ENCODE measurements at places on chromosomes 13 and 19.

DNA sequence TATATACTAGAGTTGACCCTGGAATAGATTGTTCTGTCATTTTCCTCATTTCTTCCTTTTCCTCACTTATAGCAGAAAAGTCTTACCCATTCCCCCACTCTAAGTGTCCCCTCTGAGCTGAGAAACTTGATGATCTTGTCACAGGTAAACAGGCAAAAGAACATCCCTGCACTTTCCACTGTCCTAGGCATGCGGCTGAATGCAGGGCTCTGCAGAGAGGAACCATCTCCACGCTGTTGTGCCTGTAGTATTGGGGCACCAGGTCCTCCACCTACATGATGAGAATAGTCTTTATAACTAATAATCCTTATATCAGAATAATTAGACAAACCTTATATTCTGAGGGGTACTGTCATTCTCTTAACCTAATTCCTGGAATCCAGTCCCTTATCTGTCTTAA lies 211.3 kb downstream of the RBM26 start:
- peak; percentile 54 for DNase-seq
- no peaks in the 10 kb centered on the region for H3K36me3 ChIP-seq
- peak overlapping the region; percentile 52 for H3K4me3 ChIP-seq
- no peaks in the 10 kb centered on the region for H3K27me3 ChIP-seq

DNA sequence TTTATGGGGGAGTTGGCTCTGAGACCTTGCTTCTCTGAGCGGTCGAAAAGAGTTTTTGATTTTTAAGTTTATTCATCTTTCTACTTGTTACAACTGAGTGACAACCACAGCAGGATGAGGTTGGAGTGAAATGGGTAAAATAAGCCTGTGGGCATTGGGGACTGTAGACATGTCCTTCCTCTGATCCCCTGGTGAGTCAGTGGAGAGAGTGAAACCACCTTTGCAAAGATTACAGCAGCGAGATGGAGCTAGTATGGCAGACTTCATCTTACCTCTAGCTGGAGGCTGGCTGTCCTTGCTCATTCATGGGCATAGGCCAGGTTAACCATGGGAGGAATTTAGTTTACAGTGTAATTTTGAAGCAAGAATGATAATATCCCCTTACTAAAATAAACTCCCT lies 30.9 kb upstream of the PSG9 start:
- no peaks in the 10 kb centered on the region for H3K4me1 ChIP-seq
- no peaks in the 10 kb centered on the region for H3K36me3 ChIP-seq
- DNase-seq, result no peak
- H3K4me3 ChIP-seq, result no peak overlapping the region
- H3K27ac ChIP-seq, result no peak overlapping the region
- no peaks in the 10 kb centered on the region for H3K27me3 ChIP-seq

GRCh38 chr13:67101730-67102467 lies 128.2 kb downstream of the PCDH9 start:
- H3K36me3 ChIP-seq, result no peaks in the 10 kb centered on the region
- 0 out of 2 replicates have a peak overlapping the region, but pooled peaks have one; percentile 11 for H3K4me3 ChIP-seq
- no peaks in the 10 kb centered on the region for H3K27me3 ChIP-seq
- no peak for DNase-seq
- no peak overlapping the region for H3K27ac ChIP-seq
- no peaks in the 10 kb centered on the region for H3K4me1 ChIP-seq

DNA sequence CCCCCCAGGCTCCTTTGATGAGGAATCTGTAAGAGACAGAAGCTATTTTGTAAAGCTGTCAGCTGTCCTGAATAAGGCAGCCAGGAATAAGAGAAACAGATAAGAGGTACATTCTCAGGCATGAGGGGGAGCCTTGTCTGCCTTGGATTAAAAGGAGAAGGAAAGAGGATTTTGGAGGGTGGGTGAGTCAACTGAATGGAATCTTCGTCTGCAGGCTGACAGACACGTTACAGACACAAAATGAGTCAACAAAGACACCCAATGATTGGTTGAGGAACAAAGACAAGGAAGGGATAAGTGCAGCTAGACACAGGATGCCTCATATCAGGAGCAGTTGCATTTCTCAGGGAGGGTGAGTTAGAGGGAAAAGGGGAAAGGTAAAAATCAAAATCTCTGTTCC lies 162.5 kb downstream of the OLFM4 start:
- no peaks in the 10 kb centered on the region for H3K4me1 ChIP-seq
- no peak for DNase-seq
- H3K36me3 ChIP-seq, result no peaks in the 10 kb centered on the region
- H3K27me3 ChIP-seq, result no peaks in the 10 kb centered on the region
- no peak overlapping the region for H3K27ac ChIP-seq

- peaks cover 22% of the 10 kb centered on the region for H3K4me1 ChIP-seq
- no peak overlapping the region for H3K4me3 ChIP-seq
- H3K27ac ChIP-seq, result no peak overlapping the region
Measured at GRCh38 chr13:51849145-51850101, 4.4 kb upstream of the TMEM272 start.

DNA sequence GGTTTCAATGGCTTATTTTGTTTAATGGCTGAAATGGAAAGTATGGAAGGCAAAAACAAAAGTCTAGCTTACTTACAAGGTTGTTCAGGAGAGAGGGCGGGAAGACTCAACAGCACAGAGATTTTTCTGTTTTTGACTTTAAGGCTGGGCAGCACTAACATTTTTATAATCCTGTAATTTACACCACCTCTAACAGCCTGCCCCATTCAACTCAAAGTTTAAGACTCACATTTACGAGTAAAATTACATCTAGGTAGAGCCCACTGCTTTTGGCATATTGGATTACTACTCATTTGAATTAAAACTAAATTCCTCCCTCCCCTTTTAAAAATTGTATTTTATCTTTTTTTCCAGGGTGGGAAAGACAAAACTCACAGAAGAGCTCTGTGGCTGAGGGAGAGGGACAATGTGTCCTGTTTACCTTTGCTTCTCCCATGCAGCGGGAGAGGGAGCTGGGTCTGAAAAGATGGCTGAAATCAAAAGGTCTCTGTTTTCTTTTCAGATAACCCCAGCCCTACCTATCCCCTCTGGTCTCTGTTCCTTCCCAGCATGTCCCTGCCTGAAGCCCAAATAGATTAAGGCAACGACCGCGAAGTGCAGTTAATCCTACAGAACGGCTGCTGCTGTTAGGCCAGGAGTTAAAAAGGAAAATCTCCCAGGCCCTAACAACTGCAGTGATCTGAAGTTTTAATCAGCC lies 6.6 kb downstream of the EFNB2 start:
- no peaks in the 10 kb centered on the region for H3K4me1 ChIP-seq
- H3K27me3 ChIP-seq, result no peaks in the 10 kb centered on the region
- H3K27ac ChIP-seq, result no peak overlapping the region

- DNase-seq, result no peak
- no peaks in the 10 kb centered on the region for H3K27me3 ChIP-seq
- no peaks in the 10 kb centered on the region for H3K36me3 ChIP-seq
- peaks cover 21% of the 10 kb centered on the region for H3K4me1 ChIP-seq
- H3K27ac ChIP-seq, result no peak overlapping the region
Measured at GRCh38 chr13:33515146-33515545, 229.6 kb upstream of the STARD13 start.

DNA sequence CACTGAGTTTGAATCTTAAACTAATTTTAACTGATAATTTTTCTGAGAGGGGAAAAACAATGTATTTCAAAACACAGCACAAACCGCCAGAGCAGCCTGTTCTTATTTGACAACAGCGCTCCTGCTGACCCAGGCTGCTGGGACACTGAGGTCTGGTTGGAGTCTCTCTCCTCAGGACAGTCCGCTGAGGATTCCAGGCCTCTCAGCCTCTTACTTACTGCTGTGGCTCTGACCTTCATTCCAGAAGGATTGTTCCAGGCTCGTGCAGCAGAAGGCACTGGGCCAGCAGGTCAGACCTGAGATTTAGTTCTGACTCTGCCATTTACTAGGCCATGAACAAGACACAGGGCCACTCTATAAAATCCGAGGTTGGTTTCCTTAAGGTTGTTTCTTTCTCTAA lies 393.6 kb downstream of the TDRD3 start:
- H3K27me3 ChIP-seq, result no peaks in the 10 kb centered on the region
- no peak overlapping the region for H3K27ac ChIP-seq
- no peaks in the 10 kb centered on the region for H3K4me1 ChIP-seq
- H3K4me3 ChIP-seq, result no peak overlapping the region
- DNase-seq, result no peak

DNA sequence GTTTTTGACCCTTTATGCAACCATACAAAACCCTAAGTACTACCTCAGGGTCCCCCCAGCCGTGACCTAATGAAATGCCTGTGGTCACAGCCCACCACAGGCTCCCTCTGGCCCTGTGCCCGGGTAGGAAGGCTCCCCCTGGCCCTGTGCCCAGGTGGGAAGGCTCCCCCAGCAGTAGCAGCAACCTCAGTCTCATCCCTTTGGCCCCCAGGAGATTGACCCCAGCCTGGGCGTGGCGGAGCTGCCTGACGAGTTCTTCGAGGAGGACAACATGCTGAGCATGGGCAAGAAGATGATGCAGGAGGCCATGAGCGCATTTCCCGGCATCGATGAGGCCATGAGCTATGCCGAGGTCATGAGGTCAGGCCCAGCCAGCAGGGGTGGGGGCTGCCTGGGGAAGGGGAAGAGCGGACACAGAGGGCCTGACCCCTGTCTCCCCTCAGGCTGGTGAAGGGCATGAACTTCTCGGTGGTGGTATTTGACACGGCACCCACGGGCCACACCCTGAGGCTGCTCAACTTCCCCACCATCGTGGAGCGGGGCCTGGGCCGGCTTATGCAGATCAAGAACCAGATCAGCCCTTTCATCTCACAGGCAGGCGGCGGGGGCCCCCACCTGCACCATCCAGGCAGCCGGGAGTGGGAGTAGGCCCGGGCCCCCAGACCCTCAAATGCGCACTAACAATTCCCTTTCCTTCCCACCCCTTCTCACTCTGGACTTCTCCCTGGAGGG lies 6.3 kb upstream of the BEST2 start:
- no peak overlapping the region for H3K4me3 ChIP-seq
- H3K27ac ChIP-seq, result no peak overlapping the region
- no peaks in the 10 kb centered on the region for H3K27me3 ChIP-seq
- no peak for DNase-seq
- no peaks in the 10 kb centered on the region for H3K4me1 ChIP-seq

GRCh38 chr19:6501740-6502648 lies at the start of gene TUBB4A:
TUBB4A (minus strand) TSS chr19:6502309; CDS start chr19:6502212, 97 bp downstream.
- peak; percentile 57 for DNase-seq
- H3K27me3 ChIP-seq, result no peaks in the 10 kb centered on the region
- H3K4me1 ChIP-seq, result peaks cover 11% of the 10 kb centered on the region

DNA sequence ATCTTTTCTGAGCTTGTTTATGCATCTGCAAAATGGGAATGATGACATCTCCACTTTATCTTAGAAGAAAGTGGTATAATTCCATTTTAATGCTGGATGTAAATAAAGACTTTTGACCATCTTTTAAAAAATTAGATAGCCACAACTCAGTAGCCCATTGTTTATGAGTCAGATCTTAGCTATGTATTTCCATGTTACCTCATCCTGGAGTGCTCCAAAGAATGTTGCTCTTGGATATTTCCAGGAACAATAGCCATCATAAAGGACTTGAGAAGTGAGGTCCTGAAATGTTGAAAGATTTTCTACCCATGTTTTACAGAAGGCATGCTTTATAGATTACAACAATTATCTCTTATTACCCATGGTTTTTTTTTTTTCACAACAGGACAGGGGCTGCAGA lies 229.3 kb upstream of the EDNRB start:
- no peaks in the 10 kb centered on the region for H3K4me1 ChIP-seq
- H3K27ac ChIP-seq, result no peak overlapping the region
- no peaks in the 10 kb centered on the region for H3K27me3 ChIP-seq
- H3K36me3 ChIP-seq, result no peaks in the 10 kb centered on the region
- no peak overlapping the region for H3K4me3 ChIP-seq
- no peak for DNase-seq

DNA sequence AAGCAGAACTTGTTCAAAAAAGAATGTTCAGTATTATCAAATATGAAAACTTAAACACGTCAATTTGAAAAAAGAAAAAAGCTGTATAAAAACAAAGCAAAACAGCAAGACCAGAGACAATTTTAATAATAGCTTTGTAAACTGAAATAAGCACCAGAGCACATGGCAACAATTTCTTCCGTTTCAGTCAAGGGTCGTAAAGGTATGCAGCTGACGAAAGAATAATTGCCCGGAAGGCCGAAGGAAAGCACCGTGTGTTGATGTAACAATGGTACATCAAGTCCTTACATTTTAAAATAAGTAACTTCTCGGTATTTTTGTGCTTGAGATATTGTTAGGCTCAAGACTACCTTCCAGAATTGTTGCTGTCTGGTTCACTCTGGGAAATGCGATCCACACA lies 1.7 kb downstream of the PROSER1 start:
- peak; percentile 81 for DNase-seq
- peak overlapping the region; percentile 73 for H3K4me3 ChIP-seq
- H3K4me1 ChIP-seq, result peaks cover 46% of the 10 kb centered on the region
- no peaks in the 10 kb centered on the region for H3K27me3 ChIP-seq
- H3K36me3 ChIP-seq, result peaks cover 16% of the 10 kb centered on the region
- H3K27ac ChIP-seq, result peak overlapping the region; percentile 75

- no peaks in the 10 kb centered on the region for H3K4me1 ChIP-seq
- H3K27ac ChIP-seq, result no peak overlapping the region
- no peak overlapping the region for H3K4me3 ChIP-seq
- no peaks in the 10 kb centered on the region for H3K27me3 ChIP-seq
- DNase-seq, result no peak
- no peaks in the 10 kb centered on the region for H3K36me3 ChIP-seq
Measured at GRCh38 chr13:111095031-111095840, 19.9 kb upstream of the ARHGEF7 start.

GRCh38 chr13:113297370-113298042 lies 467 bp downstream of the LAMP1 start:
- peak overlapping the region; percentile 92 for H3K4me3 ChIP-seq
- no peaks in the 10 kb centered on the region for H3K27me3 ChIP-seq
- DNase-seq, result peak; percentile 74
- H3K4me1 ChIP-seq, result peaks cover 37% of the 10 kb centered on the region
- H3K36me3 ChIP-seq, result no peaks in the 10 kb centered on the region
- H3K27ac ChIP-seq, result no peak overlapping the region

DNA sequence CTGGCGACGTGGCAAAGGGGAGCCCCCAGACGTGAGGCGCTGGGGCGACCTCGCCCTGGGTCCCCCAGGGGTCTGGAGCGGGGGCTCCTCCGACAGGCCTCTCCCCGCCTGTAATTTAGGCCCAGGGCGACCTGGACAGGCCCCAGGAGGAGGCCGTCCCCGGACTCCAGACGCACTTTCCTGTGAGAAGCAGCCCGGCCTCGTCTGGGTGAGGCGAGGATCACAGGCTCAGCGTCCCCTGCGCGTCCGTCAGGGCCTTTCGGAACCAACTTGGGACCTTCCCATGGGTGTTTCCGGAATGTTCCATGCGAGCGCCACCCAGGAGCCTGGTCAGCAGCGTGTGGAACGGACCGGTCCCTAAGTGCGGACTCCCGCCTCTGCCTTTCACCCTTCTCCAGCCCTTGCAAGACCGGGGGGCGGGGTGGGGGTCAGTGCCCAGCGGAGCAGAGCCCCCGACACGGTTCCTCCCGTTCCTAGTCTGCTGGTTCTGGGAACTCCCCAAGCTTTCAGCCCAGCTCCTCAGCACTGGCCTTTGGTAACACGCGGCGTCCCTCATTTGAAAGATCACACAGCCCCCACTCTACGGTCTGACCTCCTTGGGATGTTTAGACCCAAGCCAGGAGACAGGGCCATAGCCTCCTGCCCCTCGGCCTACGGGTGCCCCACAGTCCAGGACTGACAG lies 1.1 kb upstream of the GRTP1 start:
- H3K27me3 ChIP-seq, result no peaks in the 10 kb centered on the region
- H3K36me3 ChIP-seq, result no peaks in the 10 kb centered on the region
- H3K27ac ChIP-seq, result no peak overlapping the region
- no peaks in the 10 kb centered on the region for H3K4me1 ChIP-seq
- no peak for DNase-seq

GRCh38 chr13:46071590-46072249 lies 19.2 kb upstream of the ZC3H13 start:
- H3K27me3 ChIP-seq, result no peaks in the 10 kb centered on the region
- H3K36me3 ChIP-seq, result no peaks in the 10 kb centered on the region
- H3K4me3 ChIP-seq, result no peak overlapping the region
- peaks cover 4% of the 10 kb centered on the region for H3K4me1 ChIP-seq
- peak; percentile 51 for DNase-seq
- no peak overlapping the region for H3K27ac ChIP-seq

All from Karpas-422 (cell line).